ENCODE measurements at places on chromosomes 5 and 9.

DNA sequence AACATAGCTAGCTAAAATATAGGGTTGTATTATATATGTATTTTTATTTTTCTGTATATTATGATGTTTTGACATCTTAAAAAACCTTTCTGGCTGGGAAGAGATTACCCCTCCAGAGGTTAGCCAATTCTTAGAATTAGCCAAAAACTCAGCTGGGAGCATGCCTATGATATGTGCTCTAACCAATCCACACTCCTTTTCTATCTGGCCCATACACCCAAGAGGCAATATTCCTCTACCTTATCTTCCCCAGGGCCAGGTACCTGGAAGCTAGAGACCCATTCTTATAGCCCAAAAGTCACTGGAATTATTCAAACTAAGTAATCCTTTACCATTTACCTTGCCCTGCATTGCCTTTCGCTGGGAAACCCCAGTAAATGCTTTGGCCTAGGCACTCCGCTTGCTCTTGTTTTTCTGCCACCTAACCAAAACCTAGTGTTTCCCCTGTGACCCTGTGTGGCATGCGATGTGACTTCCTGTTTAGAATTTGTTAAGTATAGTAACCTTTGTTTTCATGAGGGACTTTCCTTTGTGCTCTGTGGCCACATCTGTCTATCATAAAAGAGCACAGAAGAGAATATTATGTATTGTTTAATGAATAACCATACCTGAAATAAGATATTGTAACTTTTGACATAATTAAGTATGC, 37.4 kb downstream of the CSNK1G3 start:
- DNase-seq = no peak

DNA sequence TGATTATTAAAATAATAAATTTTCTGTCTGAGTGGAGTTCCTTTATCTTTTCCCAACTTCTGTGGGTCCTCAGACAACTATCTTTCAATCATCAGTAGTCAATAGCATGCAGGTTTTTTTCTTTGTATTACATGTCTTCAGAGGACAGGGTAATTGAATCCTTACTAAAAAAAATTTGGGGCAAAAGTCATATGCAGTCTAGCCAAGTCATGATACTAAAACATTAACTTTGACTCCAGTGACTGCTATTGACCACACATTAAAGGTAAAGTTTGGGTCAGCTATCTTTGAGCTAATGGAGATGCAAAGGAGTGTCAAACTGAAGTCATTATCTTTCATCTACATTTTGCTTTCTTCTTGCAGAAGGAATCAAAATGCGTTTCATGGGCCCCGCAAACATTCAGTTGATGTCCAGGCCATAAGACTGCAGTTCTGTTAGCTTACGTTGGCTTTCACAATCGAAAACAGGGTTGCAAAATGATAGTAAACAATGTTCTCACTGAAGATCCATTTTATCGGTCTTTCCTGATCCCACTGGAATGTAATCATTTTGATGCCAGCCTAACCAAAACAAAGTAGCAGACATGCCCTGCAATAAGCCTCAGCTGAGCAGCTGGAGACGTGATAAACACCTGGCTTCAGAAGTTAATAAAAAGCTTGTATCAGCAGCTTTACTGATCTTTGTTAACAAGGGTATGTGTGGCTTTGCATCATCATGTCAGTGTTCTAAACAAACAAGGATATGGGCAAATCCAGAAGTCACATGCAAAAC, 186.1 kb upstream of the PRLR start:
- no peak for DNase-seq

DNA sequence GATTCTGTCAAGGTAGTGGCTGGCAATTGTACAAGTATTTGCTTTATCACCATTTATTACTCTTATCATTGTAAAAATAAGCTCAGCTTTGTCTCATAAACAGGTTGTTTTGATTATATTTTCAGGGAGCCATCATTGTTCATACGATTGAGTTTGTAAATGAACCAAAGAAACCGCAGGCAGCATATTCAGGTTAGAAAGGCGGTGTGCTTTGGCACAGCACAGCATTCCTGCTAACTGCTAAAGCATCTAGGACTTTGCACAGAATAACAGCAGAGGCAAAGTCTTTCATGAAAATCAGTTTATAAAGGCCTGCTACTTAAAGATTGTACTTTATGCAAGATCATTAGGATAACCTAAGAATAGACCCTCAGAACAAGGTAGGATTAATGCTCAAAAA, 281.5 kb upstream of the SLC24A2 start:
- DNase-seq = no peak

DNA sequence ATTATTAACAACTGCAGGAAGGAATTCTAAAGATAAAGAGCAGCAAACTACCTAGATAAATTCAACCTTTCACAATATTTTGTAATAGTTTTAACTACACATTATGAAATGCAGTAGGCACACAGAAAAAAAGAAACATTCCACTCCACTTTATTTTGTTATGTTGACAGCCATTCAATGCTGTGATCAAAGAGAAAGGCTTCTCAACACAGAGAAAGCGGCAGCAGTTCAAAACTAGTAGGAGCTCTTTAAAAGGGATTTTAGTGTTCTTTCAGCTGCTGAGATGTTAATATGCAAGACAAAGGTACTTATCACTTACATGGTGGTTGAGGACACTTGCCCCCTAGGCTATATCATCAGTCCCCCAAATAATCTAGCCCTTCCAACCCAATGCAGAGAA, 11.6 kb downstream of the CEMIP2 start:
- no peak for DNase-seq

DNA sequence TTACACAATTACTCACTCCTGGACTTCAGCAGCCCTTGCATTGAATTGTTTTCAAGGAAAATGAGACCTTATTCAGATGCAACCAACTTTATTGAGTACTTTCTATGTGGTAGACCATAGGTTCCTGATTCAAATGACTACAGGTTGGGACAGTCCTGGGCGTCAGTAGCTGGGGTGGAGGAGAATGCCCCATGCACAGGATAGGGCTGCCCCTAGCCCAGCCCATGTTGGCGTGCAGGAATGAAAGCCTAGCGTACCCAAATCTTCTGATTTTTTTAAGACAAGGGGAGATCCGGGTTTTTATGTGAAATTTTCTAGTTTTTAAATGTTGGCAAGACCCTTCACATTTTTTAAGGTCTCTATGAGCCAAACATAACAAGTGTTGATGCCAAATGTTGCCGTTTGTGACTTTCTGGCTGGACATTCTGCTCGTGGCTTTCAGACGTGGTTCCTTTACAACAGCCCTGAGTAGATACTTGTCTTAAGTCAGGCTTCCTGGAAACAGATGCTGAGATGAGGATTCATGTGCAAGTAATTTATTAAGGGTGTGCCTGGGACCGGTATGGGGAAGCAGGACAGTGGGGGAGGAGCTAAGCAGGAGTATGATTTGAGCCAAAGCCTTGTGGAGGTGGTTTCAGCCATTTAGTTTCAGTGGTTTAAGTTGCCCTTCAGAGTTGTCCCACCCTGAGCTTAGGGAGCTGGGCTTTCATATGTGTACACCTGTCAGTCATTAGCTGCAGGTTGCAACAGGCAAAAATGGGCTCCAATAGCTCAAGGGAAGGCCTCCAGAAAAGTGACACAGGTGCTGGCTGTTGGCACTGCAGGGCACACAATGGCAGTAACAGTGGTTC, 154.1 kb downstream of the NTRK2 start:
- DNase-seq = no peak

Data from islet precursor cell (in vitro differentiated cells).